Stimulated activated CD8-positive, alpha-beta memory T cell treated with anti-CD3 and anti-CD28 coated beads, Interleukin-7, amount 100 ng/mL, for 48 hours (primary cell): ENCODE measurements at places on chromosomes 7 and 10.

GRCh38 chr7:17939211-17939605 lies 1.1 kb downstream of the SNX13 start:
- DNase-seq, result no peak

DNA sequence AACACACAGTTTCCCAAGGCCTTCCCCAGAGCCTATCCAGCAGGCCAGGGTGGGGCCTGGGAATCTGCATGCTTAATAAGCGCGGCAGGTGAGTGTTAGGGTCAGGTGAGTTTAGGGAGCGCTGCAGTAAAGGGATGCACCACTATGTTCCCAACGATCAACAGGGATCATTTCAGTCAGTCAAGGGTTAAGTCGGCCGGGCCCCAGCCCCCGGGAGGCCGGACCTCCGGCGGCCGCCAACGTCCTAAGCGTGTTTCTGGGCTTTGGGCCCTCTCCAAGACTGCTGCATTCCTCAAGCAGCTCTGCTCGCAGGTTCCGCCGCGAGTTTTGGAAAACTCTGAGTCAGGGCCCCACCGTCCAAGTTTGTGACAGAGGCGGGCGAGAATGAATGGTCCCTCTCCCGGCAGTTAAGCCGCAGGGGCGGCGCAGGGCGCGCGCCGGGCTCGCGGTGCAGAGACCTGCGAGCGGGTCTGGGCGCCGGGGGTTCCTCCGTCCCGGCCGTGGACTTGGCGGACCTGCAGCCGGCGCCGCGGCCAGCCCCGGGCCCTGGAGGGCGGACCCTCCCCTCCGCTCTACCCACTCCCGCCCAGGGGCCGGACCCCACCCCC lies 81.6 kb downstream of the ARHGAP22 start:
- no peak for DNase-seq

DNA sequence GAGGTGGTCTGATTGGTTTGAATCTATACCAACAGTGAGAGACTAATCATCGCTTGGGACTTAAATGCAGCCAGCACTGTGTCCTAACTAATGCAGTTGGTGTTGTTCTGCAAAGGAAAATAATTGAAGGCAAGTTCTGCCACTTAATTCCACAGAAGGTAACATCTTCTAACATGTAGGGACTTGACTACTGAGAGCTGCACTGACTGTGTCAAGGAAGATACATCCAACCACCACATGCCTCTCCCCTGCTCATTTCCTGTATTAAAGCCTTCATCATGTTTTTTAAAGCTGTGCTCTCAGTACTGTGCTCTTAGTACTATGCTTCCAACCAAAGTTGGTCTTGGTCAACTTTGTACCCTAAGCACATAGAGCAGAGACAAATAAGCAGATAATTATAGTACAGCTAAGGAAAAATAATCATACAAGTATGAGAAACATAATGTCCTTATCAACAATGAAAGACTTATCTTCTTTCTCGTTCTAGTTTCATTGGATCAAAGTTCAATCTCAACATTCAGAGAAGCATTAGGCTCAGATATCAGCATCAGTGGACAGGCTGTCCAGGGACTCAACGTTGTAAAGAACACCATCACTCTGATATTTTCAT lies 2.8 kb upstream of the CYP3A4 start:
- no peak for DNase-seq

DNA sequence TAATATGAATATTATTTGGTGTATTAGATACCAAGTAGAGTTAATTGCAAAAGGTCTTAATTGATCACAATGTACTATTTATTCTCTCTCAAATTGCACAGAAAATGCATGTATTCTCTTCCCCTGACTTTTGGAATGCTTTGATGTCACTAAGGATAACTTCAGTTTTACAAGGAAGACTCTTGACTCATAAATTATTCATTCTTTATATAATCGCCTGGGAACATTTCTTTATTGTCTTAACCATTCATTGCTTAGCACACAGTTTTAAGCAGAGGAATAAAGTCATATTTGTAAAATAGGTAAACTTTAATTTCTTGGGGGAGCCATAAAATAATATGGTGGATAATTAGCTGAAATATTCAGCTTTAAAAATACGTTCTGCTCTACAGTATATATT lies 306.0 kb upstream of the TMEM229A start:
- DNase-seq, result no peak

GRCh38 chr7:5422396-5423305 lies 983 bp downstream of the TNRC18 start:
- no peak for DNase-seq

- no peak for DNase-seq
Measured at GRCh38 chr10:84542522-84543490, 214.4 kb downstream of the CCSER2 start.

DNA sequence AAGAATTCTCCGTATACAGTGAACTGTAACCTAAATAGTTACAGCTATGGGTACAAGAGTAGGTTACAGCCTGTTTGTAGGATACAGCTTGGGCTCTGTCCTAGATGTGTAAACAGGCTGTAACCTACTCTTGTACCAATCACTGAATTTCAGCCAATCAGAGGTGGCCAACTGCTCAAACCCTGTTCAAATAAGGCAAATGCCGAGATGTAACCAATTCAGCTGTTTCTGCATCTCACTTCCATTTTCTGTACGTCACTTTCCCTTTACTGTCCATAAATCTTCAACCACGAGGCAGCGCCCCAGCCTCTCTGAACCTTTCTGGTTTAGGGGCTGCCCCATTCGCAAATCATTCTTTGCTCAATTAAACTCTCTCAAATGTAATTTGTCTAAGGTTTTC lies 8.3 kb upstream of the MMP21 start:
- DNase-seq, result no peak

- no peak for DNase-seq
Measured at GRCh38 chr7:50204581-50204980, 99.9 kb upstream of the IKZF1 start.

- no peak for DNase-seq
Measured at GRCh38 chr7:71705217-71705616, 573.3 kb downstream of the GALNT17 start.

DNA sequence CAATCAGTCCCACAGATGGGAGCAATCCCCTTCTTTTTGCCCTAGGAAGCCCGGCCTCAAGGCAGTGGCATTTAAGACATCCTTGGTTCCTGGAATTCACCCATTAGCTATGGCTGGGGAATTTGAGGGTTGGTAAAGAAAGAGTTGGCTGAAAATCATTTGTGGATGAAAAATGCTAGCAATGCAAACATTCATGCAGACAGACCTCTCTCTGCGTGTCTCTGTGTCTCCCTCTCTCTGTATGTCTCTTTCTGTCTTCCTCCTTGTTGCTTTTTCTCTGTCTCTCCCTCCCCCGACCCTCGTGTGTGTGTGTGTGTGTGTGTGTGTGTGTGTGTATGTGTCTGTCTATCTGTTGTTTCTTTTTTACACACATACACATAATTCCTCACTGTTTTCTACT lies 19.4 kb downstream of the LDB3 start:
- DNase-seq, result no peak

DNA sequence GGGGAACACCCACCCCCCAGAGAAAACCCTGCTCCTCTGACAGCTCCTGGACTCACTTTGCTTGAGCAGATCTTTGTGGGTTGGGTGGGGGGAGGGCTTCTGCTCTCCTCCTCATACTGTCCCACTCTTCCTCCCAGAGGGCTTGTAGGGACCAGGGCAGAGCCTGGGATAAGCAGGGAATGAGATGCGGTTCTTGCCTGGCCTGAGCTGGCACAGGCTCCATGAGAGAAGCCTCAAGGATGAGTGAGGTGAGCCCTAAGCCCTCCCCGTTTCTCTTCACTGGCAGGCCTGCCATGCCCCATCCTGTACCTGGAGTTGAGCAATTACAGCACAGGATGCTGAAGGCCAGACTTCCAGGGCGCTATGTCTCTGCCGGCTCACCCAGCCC lies 134.7 kb downstream of the ADAM12 start:
- no peak for DNase-seq

- no peak for DNase-seq
Measured at GRCh38 chr10:124205432-124205831, 112.0 kb upstream of the CHST15 start.

DNA sequence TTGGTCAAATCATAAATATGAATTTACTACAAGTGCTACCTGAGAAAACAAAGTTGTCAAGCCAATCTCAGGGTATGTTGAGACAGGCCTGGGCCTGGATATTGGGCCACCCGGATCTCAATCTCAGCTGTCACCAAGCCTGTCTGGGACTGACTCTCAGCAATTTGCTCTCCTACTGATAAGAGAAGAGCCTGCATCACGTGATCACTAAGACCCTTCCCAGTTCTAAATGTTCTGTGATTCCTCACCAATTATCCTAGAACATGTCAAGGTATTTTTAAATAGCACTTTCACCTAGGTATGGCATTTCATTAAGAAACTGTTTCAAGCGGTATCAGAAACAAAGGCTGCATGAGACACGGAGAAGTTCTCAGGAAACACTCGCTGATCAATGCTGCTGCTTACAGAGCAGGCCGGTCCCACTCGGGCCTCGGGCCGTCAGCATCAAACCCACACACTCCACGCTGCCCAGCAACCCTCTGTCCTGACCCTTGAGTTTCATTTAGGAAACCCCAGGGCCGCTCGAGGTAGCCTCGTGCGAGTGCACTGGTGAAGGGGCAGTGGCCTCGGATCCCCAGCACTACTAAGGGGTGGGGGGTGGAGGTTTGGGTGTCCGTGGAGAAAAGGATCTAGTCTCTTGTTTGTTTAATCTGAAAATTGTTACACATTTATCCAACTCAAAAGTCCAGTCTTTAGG lies 4.1 kb downstream of the KLF6 start:
- DNase-seq, result no peak

DNA sequence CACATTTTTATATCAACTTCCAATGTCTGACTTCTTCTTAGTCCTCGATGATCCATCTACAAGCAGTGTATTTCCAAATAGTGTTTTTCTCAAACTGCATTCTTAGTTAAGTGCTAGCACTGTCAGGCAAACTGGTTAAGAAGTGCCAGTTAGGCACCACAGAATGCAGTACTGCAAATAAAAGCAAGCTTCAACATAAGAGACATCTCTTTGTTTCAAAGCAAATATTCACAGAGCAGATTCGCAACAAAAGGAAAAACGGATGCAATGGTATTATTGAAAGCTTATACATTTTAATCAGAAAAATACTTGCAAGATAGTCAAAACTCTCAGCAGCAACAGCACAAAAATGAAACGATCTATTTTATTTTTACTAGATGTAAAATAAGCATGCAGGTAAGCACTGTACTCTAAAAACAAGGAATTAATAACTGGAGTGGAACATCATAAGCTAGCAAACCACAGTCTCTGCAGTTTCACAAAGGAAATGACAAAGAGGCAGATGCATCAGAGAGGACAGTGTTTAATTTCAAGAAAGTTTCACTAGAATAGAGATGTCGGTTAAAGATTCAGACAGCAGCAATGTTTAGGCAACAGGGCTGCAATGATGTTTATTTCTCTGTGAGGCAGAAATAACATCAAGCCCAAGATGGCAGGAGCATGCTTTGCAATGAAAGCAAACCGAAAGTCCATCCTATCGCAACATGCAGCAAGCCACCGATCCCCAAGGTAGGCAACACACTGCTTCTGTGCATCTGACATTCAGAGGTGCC lies 82.0 kb downstream of the FGFR2 start:
- no peak for DNase-seq

DNA sequence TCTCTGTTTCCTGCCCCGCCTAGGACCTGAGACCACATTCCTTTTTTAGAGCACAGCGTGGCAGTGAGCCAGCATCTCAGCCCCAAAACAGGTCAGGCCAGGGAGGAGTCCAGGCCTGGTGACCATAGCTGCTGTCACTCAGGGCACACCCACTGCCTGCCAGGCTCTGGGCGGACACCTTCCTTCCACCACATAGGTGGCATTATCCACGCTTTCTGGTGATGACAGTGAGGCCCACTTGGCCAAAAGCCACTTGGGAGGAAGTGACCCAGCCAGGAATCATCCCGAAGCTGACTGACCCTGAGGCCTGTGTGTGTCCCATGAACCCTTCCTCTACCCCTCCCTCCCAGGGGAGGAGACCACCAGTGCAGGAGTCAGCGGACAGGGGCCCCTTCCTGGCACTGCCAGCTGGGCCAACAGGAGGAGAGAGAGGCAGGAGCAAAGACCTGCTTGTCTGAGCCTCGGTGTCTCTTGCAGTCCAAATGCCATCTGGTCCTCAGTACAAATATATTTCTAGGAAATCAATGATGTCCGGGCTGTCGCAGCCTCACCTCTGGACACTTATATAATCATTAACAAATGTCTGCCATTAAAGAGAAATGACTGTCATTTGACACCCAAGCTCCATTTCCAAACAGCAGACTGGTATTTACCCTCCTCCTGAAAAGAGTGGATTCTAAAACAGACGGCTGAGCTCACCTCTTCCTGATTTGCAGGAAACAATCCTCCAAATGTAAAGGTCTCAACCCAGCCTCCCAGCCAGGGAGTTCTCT lies 63.0 kb downstream of the ABRAXAS2 start:
- DNase-seq, result no peak

- DNase-seq, result no peak
Measured at GRCh38 chr10:124849111-124849773, 47.6 kb downstream of the ABRAXAS2 start.

- DNase-seq, result no peak
Measured at GRCh38 chr10:110413049-110413783, 84.5 kb upstream of the DUSP5 start.

GRCh38 chr10:474946-475345 lies 214.5 kb downstream of the DIP2C start:
- DNase-seq, result no peak

- DNase-seq, result no peak
Measured at GRCh38 chr10:12394241-12395033, 45.1 kb downstream of the CAMK1D start.

- no peak for DNase-seq
Measured at GRCh38 chr10:5449823-5450222, 37.5 kb downstream of the NET1 start.

DNA sequence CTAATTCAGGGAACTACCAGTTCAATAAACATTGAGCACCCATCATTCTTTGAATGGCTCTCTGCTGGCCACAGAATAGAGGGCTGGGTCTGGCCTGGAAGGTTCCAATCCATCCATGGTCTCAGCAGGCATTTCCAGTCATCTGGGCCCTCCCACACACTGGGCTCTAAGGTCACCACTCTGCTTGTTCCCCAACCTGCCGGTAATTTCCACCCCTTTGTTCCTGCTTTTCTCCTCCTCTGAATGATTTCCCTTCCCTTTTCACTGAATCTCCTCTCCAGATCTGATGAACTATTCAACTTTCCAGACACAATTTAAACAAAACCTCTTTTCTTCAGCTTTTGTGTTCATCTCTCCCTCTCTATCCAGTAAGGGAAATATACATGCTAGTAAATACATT lies 2.6 kb downstream of the BZW2 start:
- DNase-seq, result no peak

GRCh38 chr10:43970018-43970698 lies 321.5 kb upstream of the ZNF32 start:
- no peak for DNase-seq

DNA sequence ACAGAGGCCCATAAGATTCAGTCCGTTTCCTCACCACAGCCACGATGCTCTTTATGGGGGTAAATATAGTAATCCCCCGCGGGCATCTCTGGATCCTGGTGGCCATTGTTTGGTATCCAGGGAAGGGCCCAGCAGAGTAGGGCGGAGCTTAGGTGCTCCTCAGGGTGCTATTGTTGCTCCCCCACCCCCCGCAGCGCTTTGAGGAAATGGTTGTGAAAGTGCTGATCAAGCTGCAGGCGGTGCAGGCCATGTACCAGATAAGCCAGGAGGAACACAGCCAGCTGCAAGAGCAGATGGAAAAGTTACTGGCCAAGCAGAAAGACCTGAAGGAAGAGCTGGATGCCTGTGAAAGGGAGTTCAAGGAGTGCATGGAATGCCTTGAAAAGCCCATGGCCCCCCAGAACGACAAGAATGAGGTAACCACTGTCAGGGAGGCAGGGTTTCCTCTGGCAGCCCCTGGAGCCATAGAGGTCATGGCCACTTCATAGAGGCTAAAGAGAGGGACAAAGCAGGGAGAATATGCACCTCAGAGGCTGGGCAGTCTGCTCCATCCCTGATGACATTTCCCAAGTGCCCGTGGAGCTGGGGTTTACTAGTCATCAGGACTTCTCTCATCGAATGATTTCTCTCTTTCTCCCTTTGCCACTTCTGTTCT lies 17.6 kb upstream of the FLNC start:
- DNase-seq, result no peak
